ENCODE measurements at places on chromosomes 13 and 19.

DNA sequence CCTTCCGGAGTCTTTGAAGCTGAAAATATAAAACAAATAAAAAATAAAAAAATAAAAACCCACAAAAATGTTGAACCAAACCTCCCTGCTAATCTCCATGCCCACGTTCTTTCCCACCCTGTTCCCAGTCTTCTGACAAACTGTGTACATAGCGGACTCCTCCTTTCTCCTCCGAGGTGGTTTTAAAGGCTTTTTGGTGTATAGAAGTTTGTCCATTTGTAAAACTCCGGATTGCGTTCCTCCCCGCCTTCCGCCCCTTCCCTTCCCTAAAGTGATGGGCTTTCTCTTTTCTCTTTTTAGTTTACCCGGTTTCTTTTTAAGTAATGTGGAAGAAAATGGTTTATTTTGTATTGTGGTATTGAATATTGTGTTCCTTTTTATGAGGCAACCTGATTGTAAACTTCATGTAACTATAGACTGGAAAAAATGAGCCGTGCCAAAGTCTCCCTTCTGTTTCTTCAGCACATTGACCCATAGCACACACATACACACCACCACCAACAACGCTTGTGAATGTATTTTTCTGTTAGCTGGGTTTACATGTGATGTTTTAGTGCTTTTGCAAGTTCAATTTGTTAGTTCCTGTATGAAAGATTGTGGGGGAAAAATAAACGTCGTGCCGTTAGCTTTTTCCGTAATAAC is 4.4 kb downstream of the ZIC2 start:
- no peak for DNase-seq

- no peak for DNase-seq
Measured at GRCh38 chr13:59542303-59542702, 621.4 kb downstream of the DIAPH3 start.

GRCh38 chr13:21539687-21540086 is 64.3 kb downstream of the MICU2 start:
- no peak for DNase-seq

DNA sequence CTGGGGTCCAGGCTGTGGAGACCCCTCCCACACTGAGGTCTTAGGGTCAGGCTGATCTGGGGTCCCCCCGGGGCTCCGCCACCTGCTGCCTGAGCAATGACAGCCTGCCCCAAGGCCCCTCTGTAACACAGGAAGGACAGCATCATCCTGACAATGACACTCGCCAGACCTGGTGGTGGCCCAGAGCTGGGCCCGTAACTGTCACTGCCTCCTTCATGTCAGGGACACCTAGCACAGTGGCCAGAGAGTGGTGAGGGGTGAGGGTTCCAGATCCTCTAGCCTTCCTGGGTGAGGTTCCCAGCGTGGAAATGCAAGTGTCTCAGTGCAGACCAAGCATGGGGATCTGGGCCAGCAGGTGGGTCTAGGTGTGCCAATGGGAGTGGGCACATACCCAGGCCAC is 27.8 kb downstream of the OPA3 start:
- DNase-seq: no peak

DNA sequence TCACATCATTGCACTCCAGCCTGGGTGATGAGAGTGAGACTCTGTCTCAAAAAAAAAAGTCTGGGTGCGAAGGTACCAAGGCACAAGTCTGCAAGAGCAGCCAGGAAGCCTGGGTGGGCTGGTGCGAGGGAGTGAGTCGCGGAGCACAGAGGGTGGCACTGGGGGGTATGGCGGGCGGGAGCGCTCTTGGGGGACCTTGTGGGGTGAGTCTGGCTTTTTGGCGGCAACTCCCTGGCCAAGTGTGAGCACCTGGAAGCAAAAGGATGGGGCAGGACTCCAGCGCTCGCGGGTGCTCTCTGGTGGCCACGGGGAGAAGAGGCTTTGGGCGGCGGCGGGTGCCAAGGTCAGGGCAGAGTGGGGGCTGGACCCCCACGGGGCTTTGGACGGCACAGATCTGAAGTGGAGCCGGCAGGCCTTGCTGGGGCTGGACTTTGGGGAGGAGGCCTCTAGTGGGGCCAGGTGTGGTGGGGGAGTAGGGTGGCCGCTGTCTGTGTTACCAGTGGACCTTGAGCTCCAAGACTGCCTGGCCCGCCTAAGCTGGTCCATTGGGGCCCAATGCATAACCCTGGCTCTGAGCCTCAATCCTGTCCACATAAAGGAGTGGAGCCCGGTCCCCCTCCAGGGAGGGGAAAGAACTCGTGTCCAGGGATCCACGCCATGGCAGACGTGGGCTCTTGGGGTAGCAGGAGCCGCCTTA is 1.6 kb downstream of the P2RY11 start:
- DNase-seq: peak; percentile 73

GRCh38 chr13:77329911-77330584 is 3.2 kb upstream of the MYCBP2 start:
- peak; percentile 69 for DNase-seq

DNA sequence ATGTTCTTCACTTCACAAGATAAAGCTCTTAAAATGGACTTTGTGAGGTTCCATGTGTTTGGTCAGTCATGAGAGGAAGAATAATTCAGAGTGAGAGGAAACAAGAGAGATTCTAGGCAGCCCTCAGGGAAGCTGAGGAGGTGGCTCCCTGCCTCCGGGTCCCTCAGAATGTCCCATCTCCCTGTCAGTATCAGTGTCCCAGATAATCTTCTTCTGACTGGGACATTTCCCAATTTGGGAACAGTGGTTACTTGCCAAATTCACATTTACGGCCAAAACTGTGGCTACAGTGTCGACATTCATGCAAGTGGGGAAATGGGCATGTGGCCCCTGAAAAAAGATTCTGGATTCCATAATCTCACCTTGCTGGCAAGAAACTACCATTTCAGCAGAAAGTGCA is 9.0 kb downstream of the ZNF417 start:
- no peak for DNase-seq

GRCh38 chr19:16470911-16471811 is 609 bp downstream of the EPS15L1 start:
- peak; percentile 51 for DNase-seq

DNA sequence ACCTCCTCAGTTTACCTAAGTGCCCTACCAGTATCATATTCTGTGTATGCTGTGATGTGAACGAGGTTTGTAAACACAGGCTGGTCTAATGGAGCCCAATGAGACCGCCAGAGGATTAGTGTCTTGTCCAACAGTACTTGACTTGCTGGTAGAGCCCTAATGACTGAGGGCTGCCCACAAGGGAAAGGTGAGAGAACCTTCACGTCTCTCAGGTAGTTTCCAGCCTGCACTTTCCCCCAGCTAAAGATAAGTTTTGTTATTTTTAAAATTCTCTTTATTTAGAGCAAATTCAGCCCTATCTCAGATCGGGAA is 498 bp upstream of the RBM26 start:
- no peak for DNase-seq

GRCh38 chr13:91768746-91769145 is 370.3 kb downstream of the GPC5 start:
- no peak for DNase-seq

- no peak for DNase-seq
Measured at GRCh38 chr13:67791047-67791446, 560.9 kb upstream of the PCDH9 start.

GRCh38 chr13:58434943-58435342 is 803.4 kb downstream of the PCDH17 start:
- DNase-seq: no peak

DNA sequence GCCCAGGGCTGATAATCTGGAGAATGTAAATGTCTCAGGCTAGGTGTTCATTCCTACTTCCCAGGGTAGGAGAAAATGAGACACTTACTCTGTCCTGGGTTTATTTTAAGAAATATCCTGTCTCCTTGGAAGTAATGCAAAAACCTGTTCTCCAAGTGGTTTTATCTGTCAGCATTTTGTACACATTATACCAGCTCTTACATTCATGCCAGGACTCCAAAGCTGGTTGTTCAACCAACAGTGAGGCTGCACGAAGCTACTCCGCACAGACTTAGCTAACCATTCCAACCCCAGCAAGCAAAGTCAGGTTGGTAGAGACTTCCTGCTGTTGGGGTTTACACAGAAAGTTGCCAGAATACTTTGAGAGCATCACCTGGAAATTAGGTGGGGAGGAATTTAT is 55.6 kb downstream of the SLC7A1 start:
- no peak for DNase-seq

- DNase-seq: no peak
Measured at GRCh38 chr13:75136151-75136550, 345.8 kb downstream of the TBC1D4 start.

DNA sequence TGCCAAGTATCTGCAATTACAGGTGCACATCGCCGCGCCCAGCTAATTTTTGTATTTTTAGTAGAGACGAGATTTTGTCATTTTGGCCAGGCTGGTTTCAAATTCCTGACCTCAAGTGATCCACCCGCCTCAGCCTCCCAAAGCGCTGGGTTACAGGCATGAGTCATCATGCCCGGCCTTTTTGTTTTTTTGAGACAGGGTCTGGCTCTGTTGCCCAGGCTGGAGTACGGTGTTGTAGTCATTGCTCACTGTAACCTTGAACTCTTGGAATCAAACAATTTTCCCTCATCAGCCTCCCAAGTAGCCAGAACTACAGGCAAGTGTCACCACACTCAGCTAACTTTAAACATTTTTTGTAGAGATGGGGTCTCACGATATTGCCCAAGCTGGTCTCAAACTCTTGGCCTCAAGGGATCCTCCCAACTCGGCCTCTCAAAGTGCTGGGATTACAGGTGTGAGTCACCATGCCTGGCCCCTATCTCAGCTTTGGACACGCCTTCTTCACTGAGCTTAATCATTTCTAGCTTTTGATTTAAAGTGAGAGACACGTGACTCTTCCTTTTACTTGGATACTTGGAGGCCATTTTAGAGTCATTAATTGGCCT is 4.0 kb upstream of the IRGC start:
- DNase-seq: no peak

DNA sequence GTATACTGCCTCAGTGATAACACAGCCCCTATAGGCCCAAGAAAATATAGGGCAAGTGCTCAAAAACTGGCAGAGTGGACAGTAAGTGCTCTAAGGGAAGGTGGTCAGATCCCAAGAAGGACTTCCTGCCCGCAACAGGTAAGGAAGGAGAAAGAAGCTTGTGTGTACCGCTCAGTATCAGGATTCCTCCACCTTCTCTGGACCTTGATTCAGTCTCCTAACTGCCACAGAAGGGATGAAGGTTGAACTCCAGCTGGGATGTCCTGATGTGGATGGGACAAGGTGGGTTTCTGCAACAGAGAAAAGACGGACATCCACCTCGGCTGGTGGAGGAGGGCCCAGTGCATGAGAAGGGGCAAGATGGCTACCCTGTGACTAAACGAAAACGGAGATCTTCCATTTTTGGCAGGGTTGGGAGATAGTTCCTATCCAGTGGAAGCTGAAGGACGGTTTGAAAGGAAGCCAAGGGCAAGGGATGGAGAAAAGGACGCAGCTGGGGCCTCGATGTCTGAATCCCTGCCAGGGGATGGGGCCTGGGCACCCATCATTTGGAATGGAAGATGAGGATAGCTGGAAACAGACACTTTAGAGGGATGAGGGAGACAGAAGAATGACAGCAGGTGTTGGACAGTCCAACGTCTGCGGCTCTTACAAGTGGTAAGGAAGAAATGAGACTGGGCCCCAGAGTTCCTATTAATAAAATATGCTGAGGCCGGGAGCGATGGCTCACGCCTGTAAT is 1.3 kb upstream of the ATF5 start:
- no peak for DNase-seq

GRCh38 chr13:101945435-101945834 is 456.4 kb downstream of the FGF14 start:
- no peak for DNase-seq

GRCh38 chr13:36417331-36417730 is 15.0 kb upstream of the CCNA1 start:
- no peak for DNase-seq

DNA sequence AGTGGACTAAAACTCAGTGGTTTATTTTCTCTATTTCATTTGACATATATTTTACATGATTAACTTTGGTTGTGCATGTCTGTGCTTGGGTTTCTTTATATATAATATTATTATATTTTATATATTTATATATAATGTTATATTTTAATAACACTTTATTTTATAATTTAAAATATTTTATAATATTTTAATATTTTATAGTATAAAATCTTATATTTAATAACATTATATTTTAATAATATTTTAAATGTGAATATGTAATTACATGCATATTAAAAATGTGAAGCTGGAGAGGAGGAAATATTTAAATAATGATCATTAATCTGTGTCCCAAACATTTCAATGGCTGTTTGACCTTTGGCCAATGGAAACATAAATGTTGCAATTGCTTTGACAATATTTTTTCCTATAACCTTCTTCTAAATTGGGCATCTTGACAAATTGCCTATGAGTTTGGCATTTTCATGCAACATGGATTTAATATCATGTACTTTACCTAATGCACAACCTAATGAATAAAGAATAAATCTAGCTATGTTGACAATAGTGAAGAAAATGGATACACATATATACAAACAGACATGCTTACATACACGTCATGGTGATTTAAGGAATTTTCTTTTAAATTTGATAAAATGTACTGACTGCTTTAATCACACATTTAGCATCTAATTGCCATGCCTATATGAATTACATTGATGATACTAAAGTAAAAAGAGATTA is 607.1 kb downstream of the SLITRK6 start:
- DNase-seq: no peak

GRCh38 chr13:111541752-111542529 is 221.5 kb downstream of the TEX29 start:
- no peak for DNase-seq
